OCI-LY7 (cell line): ENCODE measurements at places on chromosomes 4 and X. TPM values are rescaled to one million over a fixed set of nuclear protein-coding genes. Genes with fewer than 3 reads are reported as not detected.
A peak's percentile ranks its signal among the peaks of the same experiment; 100 is the strongest.

The NUP54 gene
- 50.8 and 52.6 TPM in 2 replicates for total RNA-seq

The SLIT2 gene
- not detected in 2 replicates for total RNA-seq

The ASB12 gene
- total RNA-seq: 0.30 and 0.51 TPM in 2 replicates

The SERPINA7 gene
- total RNA-seq: not detected in 2 replicates

The FGF5 gene
- 0.06 and 0.07 TPM in 2 replicates for total RNA-seq

The SLC26A1 gene
- total RNA-seq: 0.30 TPM in 1 of 2 replicates, not detected in the other

The JCHAIN gene
- total RNA-seq: 1,325 and 1,492 TPM in 2 replicates

DNA sequence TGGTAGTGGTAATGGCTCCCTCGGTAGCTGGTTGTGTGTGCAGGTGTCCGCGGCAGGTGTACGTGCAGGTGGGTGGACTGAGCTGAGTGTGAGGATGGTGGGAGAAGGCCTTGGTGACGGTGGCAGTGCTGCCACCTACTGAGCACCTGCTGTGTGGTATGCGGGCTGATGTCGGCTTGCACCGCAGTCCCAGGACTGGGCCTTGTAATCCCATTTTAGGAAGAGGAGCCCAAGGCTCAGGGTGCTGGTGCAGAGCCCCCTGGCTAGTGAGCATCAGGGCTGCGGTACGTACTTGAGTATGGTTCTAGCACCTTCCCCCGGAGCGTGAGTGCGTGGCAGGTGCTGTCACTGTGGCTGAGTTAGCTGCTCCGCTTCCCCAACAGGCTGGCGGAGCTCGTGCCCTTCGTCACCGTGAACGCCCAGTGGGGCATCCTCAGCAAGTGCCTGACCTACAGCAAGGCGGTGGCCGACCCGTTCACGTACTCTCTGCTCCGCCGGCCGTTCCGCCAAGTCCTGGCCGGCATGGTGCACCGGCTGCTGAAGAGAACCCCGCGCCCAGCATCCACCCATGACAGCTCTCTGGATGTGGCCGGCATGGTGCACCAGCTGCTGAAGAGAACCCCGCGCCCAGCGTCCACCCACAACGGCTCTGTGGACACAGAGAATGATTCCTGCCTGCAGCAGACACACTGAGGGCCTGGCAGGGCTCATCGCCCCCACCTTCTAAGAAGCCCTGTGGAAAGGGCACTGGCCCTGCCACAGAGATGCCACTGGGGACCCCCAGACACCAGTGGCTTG lies 5.7 kb upstream of the CPZ start:
- peak; percentile 11 for DNase-seq

- DNase-seq: no peak
Observed at GRCh38 chrX:40082447-40083119, 15.2 kb downstream of the BCOR start.

DNA sequence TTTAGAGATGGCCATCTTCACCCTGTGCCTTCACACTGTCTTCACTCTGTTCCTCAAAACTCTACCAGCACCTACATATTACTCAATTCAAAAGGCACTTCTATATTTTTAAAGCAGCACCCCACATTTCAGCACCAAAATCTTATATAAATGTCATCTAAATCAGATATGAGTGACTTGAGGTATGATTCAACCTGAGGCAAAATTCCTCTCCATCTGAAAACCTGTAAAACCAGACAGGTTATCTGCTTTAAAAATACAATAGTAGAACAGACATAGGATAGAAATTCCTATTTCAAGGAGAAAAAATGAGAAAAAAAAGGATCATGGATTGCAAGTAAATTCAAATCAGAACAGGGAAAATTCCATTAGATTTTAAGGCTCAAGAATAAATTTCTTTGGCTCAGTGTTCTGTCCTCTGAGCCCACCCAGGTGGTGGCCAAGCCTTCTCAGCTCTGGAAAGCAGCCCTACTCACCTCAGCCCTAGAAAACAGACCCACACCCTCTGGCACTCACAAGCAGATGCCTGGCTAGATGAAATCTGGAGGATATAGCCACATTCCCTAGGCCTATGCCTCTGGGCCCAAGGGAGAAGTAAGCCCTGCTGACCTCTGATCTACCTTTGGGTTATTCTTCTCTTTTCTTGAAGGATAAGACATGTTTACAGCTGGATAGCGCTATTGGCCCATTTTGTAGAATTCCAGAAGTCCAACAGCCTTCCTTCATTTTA lies 240.4 kb upstream of the ZCCHC13 start:
- no peak for DNase-seq

DNA sequence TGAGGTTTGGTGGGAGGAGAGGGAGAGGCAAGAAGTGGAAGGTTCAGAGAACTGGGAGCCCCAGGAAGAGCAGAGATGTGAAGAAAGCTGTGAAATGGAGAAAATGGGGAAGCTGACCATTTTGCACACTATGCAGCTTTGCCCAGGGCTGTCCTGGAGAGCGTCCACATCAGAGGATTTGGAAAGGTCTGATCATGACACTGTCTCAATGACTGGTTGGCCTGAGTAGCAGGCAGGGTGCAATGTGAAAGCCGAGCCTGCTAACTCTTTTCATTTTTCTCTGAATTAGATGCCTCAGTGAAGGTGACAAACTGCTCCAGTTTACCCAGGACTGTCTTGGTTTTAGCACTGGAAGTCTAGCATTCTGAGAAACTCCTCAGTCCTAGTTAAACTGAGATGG lies 330.1 kb upstream of the RPS6KA3 start:
- DNase-seq: no peak

DNA sequence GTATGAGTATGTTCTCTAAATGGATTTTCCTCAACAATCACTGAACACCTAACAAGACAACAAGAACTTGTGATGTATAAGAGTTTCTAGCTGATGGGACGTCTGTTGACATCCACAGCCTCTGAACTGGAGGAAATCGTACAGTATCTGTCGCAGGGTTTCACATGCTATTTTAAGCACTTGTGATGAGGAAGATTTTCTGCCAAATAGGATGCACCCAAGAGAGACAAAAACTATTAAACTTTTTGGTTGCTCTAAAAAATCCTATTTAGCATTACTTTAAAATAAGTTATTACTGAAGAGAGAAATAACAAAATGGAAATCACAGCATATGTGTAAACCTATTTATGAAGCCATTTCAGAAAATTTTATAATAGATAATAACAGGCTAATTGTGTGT lies 356.1 kb upstream of the SLC7A11 start:
- DNase-seq: no peak
